ENCODE measurements at places on chromosomes 5 and 9.

- DNase-seq, result no peak
These were observed 448.4 kb downstream of the BNC2 start for GRCh38 chr9:16422114-16422513.

DNA sequence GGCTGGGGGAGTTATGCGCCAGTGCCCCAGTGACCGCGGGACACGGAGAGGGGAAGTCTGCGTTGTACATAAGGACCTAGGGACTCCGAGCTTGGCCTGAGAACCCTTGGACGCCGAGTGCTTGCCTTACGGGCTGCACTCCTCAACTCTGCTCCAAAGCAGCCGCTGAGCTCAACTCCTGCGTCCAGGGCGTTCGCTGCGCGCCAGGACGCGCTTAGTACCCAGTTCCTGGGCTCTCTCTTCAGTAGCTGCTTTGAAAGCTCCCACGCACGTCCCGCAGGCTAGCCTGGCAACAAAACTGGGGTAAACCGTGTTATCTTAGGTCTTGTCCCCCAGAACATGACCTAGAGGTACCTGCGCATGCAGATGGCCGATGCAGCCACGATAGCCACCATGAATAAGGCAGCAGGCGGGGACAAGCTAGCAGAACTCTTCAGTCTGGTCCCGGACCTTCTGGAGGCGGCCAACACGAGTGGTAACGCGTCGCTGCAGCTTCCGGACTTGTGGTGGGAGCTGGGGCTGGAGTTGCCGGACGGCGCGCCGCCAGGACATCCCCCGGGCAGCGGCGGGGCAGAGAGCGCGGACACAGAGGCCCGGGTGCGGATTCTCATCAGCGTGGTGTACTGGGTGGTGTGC, at the start of gene RXFP3:
TSS of gene RXFP3 (plus strand) at position 6 of the 636 bp plus-strand sequence. CDS start at position 361, 355 bp downstream.
- no peak for DNase-seq

DNA sequence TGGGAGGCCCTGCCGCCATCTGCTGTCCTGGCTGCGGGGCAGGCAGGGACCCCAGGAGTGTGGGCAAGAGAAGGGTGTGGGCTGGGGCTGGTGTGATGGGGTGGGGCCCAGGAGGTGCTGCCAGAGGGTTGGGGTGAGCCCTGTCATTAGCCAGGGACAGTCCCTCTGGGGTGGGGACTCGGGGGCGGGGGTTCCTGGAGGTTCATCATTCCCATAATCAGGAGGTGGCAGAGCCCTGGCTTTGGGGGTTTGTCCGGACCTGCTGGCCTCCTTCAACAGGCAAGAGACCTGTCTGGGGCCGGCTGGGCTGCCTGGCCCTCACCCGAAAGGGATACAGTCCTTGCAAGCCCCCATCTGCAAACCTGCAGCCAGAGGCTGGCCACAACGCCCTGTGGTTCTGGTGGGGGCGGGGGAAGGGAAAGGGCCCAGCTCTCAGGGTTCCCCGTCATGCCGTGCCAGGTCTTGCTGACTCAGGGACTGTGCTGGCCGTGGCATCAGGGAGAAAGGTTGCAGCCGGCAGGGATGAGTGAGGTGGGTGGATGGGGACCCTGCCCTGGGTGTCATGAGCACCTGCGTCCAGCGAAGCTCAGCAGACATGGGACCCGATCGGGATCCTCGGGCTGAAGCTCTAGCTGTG, 65.2 kb downstream of the MRPL36 start:
- no peak for DNase-seq

- no peak for DNase-seq
These were observed 49.4 kb downstream of the PLK2 start for GRCh38 chr5:58410441-58410840.

DNA sequence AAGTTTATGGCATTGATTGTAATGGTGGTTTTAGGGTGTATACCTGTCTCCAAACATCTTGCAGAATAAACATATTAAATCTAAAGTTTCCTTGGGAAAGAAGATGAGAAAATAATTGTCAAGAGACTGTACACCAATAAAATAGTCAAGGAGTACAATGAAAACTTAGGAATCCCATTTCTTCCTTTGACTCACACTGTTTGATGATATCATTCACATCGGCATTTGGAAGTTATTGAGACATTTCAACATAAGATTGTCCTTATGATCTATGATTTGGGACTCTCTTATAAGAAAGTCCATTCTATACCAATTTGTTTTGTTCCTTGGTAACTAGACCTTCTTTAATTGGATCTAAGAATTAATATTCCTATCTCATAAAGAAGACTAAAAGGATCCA, 482.7 kb downstream of the RAB3C start:
- no peak for DNase-seq

GRCh38 chr5:79636981-79637733, 24.9 kb downstream of the TENT2 start:
- DNase-seq, result no peak

DNA sequence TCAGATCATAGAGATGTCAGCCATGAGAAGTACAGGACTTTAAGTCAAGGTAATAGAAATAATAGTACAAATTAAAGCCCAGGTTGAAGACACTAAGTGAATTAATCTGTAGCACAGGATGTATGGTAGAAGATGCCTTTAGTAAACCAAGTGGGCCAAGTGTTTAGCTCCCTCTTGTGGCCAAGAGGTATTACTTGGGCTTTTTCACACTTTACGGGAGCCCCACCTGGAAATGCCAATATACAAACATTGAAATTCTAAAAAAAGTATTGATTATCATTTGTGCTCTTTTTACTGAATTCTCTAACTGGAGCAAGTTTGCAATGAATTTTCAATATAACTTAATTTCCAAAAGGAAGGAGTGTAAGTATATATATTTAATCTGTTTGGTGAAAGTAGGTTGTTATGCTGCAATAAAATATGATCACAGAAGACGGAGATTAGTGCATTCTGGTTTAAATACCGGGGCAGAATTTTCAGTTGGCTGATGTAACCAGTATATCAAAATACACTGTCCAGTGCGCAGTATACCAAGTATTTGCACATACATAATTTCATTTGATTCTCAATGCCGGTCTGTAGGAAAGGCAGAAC, 84.7 kb downstream of the PARP8 start:
- DNase-seq, result peak; percentile 79

DNA sequence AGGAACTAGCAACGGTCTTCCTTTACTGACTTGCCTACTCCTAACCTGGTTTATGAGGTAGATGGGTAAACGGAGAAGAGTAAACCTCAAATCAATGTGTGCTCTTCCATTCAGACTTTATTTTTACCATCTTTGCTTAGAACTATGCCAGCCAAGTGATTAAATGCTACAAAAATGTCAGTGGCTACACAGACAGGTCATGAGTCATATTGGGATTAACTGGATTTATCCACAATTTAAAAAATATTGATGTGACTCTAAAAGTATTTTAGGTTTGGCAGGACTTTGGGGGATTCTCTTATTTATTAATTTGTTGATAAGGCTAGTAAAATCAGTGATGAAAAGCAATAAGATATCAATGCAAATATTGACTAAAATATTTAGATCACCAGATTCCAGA, 275.0 kb downstream of the PLK2 start:
- no peak for DNase-seq

- DNase-seq, result no peak
These were observed 3.2 kb upstream of the TMEM171 start for GRCh38 chr5:73117088-73117740.

- no peak for DNase-seq
These were observed 25.7 kb downstream of the NMUR2 start for GRCh38 chr5:152379331-152379730.

DNA sequence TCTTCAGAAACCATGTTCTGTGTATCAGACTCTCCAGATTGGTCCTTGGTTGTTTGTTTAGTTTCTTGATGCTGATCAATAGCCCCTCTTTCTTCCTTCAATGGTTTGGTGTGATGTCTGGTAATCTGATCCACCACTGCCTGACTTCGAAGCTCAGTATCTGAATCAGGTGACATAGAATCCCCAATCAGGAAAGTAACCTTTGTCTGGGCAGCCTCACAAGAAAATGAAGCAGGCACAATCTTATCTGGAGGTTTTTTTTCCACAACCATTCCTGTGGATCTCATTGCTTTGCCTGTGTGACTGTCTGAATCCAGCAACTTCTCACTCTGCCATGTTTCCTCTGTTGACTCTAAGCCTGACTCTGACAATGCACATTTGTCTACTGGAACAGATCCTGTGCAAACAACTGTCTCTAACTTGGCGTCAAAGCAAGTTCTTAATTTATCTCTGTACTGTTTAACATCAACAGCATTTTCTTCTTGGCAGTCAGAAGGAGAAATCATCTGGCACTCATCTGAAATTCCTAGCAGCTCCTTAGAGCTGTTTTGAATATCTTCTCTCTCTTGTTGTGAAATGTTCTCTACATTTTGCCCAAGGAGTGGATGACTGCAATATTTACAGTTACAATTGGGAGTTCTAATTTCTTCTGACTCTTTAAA, 37.1 kb upstream of the RAPGEF6 start:
- no peak for DNase-seq

- DNase-seq, result no peak
These were observed 43.3 kb downstream of the SPARC start for GRCh38 chr5:151643388-151643787.

GRCh38 chr9:69223605-69224004, 49.5 kb downstream of the TJP2 start:
- DNase-seq, result no peak

DNA sequence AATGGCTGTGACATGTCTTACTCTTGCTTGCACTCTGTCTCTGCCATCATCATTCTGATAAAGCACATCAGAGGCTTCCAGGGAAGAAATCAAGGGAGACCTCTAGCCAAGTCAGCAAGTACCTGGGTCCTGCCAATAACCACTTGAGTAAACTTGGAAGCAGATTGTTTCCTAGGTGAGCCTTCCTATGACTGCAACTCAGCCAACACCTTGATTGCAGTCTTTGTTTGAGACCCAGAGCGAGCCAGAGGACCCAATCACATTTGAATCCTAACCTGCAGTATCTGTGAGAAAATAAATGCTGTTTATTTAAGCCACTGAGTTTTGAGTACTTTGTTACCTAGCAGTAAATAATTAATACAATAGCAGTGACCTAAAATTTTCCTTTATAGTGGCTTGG, 356.8 kb upstream of the CHD1 start:
- DNase-seq, result no peak

All from CD4-positive, alpha-beta T cell treated with Interleukin-12 subunit alpha and Interleukin-12 subunit beta, for 1 hour (primary cell).